ENCODE measurements at places on chromosomes 1 and 21. TPM values are rescaled to one million over a fixed set of nuclear protein-coding genes. Genes with fewer than 3 reads are reported as not detected.

Gene CHIA
- total RNA-seq: not detected

Gene C8B
- not detected for total RNA-seq

Gene SRSF4
- 47.6 TPM for total RNA-seq

Gene CDC14A
- total RNA-seq: 2.7 TPM

Gene GBP4
- total RNA-seq: 1.0 TPM

Gene ZNF593OS
- total RNA-seq: 0.16 TPM

Gene OPRD1
- not detected for total RNA-seq

Gene HIVEP3
- total RNA-seq: 7.0 TPM

DNA sequence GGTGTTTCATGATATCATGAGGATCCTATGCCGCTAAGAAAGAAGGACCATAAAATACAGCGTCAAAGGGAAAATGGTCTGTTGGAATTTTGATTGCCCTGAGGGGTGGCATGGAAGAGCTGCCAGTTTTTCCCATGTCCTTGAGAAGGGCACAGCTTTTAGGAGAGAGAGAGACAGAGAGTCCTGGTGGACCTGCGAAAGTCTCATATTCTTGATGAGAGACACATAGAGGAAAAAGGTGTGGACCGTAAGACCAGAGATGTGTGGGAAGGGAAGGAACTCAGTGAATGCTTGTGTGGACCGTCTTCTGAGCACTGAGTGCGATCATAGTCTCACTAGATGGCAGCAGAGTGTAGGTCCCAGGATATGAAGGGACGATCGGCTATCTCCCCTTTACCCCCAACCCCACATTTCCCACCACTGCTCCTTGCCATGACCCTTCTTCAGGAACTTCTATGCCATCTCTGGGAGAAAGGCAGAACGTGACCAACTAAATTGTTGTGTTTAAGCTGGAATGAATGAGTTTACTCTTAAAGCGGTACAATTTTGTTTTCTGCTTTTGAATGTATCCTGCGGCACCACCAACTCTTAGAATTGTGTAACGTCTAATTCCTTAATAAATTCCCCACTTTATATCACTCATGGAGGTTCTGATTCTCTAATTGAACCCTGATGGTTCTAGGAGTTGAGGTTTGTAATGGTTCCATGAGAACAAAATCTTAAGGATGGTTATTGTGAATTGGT is 117.7 kb downstream of the CTH start:
- ATAC-seq: peak; percentile 56

GRCh38 chr21:43726686-43727518 is 8.0 kb downstream of the PDXK start:
- ATAC-seq: peak; percentile 10

GRCh38 chr1:26779098-26779668 is 8.6 kb upstream of the PIGV start:
- ATAC-seq: no peak

GRCh38 chr1:24786191-24786590 is 40.9 kb downstream of the CLIC4 start:
- peak; percentile 31 for ATAC-seq

DNA sequence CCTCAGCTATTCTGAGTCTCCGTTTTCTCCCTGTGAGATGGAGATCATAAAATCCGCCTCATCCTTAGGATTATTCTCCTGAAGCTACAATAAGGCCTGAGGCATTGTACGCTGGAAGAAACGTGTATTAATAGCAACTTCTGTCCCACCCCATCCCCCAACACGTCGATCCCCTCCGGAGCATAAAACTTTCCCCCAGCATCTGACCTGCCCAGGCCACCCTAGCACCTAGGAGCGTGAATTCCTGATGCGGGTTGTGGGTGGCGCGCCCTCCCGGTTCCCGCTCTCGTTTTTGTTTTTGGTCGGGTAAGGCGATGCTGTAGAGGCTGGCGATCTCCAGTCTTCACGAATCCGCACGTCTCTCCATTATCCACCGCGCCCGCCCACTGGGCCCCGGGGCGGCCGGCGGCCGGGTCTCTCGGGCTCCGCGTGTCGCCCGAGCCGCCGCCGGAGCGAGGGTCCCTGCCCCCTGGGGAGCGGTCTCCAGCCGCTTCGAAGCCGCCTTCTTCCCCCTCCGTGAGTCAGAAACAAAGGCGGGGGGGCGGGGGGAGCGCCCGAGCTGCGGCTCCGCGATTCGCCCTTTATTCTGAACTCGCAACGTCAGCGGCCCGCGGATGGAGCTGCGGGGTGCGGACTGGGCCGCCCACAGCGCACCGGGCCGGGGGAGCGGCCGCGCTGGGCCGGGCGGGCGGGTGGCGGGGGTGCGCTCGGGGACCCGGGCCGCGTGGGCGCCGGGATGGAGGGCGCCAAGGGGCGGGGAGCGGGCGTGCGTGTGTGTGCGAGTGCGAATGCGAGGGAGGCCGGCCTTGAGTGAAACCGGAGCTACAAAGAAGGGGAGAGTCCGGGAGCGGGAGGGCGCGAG is at the start of gene PLEKHO1:
TSS of gene PLEKHO1 (plus strand) at position 646 of the 862 bp plus-strand sequence. CDS start 342 bp downstream, outside the sequence.
- peak; percentile 74 for ATAC-seq

DNA sequence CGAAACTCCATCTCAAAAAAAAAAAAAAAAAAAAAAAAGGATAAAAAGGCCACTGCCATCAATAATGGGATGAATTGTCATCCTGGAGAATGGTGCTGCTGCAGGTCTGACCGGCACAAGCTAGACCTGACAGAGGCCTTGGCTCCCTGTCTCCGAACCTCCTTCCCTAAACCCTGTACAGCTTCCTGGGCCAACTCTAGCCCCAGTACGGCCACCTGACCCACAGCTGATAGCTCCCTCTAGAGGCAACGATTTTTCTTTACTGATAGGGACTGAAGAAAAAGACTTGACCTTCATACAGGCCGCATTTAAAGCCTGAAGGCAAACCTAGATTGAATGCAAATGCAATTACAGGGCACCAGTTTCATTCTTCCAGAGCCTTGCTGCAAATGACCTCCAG is 30.7 kb downstream of the NOL9 start:
- no peak for ATAC-seq

- no peak for ATAC-seq
These were observed 40.2 kb downstream of the PAX7 start for GRCh38 chr1:18670868-18671225.

- ATAC-seq: no peak
These were observed 46.1 kb downstream of the PKN2 start for GRCh38 chr1:88730132-88730675.

DNA sequence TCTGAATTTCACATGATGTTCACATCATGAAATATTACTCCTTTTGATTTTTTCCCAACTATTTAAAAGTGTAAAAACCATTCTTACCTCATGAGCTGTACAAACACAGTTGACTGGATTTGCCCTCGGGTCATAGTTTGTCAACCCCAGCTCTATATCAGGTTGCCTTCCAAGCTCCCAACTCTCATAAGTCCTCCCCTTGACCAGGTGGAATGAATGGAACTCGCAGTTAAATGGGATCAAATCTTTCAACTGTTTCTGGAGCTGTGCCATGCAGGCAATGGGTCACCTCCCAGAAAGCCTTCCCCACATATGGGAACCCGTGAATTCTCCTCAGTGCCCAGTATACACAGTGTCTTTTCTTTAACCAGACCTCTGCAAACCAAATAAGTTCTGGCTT is 169.8 kb upstream of the FOXD3 start:
- no peak for ATAC-seq

DNA sequence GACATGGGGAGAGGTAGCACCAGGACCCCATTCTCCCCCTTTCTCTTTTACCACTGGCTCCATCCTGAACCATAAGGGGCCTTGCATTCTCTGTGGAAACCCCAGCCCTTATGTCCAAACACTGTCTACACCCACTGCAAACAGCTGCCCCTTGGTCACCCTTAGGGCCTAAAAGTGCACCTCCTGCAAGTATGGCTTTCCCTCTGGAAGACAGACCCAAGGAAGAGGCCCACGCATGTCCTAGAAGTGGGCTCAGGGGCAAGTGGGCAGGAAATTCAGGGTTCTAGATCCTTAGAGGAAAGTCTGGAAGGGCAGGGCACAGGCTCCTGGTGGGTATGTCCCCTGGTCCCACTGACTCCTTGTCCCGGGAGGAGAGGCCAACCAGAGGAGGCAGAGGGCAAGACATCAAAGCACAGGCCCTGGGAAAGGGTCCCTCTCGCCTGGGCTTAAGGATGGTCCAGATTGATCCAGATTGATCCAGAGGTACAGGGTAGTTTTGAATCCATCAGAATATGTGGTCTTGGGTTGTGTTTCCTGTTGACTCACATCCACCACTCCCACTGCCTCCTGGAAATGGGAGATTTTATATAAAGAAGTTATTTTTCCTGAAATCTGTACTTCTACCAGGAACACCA is 150.9 kb downstream of the GRIK3 start:
- ATAC-seq: no peak

- ATAC-seq: no peak
These were observed 88.2 kb downstream of the STUM start for GRCh38 chr1:226636847-226637096.

DNA sequence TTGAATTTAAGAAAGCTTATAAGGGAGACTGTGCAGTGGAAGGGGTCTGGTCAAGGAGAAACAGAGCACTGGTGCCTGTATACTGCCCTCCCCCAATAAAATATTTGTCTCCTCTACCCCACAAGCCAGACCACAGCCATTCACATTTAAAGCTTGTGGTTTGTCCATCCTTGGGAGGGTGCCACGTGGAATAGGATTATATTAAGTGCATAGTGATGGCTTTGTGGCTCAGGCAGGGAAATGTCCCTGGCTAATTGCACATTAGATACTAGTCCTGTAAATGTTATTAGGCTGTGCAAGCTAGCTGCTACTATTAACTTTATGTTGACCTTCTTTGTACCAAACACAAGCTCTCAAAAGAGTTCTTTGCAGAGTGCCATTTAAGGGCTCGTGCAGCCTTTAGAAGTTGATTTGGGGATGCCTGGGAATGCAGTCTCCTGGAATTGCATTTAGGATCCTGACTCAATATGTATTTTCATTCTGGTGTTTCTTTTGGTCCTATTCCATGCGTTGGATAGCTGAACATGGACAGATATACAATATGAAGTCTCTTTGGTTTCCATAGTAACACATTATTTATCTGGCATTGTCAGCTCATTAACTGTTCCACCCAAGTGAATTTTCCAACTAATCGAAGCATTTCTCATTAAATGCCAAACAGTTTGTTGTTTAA is 210.6 kb downstream of the ROR1 start:
- ATAC-seq: no peak

- peak; percentile 38 for ATAC-seq
These were observed 479.3 kb upstream of the RUNX1 start for GRCh38 chr21:35528116-35529042.

- ATAC-seq: peak; percentile 75
These were observed 10.5 kb downstream of the PDZK1IP1 start for GRCh38 chr1:47179017-47179987.

DNA sequence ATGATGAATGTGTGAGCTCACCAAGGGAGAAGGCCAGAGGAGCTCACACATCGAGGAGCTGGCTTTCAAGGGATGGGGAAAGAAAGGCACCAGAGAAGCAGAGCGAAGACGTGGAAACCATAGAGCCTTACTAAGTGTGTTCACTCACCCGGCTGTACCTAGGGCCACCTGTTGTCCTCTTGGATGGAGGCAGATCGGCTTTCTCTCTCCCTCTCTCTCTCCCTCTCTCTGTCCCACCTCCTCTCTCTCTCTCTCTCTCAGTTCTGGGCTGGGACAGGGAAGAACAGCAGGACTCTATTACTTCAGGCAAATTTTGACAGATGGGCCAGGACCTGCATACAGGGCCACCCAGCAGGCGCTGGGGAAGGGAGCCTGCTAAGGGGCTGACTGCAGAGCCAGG is 64.8 kb downstream of the HIVEP3 start:
- ATAC-seq: no peak

- no peak for ATAC-seq
These were observed 198.8 kb upstream of the SGIP1 start for GRCh38 chr1:66335125-66335524.

DNA sequence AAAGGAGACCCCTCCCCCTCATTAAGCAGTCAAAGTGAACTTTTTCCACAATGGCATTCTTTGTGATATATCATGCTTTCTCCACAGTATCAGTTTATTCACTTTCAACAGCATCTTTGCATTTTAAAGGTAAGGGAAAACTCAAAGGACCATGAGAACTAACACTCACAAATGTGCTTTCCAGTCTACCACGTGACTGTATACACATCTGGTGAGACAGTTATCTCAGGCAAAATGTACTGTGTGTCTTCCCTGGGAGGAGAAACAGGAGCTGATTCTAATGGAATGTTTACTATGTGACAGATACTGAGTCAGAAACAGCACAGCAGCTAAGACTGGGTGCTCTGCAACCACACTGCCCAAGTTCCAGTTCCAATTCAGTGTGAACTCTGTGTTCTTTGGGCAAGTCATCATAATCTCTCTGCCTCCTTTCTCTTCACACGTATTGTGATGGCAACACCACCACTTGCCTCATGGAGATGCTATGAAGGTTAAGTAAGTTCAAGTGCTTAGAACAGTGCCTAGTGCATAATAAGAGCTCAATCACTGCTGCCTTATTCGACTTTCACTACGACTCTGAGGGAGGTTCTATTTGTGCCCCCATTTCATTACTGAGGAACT is 79.0 kb downstream of the SLC45A1 start:
- peak; percentile 60 for ATAC-seq

DNA sequence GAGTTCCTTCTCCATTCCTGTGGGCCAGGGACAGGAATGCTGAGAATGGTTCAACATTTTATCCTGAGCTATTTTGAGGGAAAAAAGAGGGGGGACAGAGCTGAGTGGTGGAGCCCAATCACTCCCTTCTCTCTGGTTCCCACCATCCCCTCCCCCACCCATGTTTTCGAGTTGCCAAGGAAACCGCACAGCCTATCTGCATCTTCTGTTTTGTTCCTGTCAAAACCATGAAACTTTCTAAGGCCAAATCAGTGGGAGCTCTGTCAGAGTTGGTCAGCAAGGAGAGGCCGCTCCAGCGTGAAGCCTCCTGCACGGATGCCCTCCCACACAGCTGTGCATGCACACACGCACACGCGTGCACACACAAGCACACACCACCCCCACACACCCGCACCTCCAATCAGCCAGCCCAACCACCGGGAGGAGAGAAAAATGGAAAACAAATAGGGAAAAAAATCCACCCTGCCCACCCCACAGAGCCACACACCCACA is 54.5 kb upstream of the ATP2B4 start:
- ATAC-seq: no peak

GRCh38 chr1:31510304-31510703 is 66.0 kb upstream of the TINAGL1 start:
- ATAC-seq: no peak

DNA sequence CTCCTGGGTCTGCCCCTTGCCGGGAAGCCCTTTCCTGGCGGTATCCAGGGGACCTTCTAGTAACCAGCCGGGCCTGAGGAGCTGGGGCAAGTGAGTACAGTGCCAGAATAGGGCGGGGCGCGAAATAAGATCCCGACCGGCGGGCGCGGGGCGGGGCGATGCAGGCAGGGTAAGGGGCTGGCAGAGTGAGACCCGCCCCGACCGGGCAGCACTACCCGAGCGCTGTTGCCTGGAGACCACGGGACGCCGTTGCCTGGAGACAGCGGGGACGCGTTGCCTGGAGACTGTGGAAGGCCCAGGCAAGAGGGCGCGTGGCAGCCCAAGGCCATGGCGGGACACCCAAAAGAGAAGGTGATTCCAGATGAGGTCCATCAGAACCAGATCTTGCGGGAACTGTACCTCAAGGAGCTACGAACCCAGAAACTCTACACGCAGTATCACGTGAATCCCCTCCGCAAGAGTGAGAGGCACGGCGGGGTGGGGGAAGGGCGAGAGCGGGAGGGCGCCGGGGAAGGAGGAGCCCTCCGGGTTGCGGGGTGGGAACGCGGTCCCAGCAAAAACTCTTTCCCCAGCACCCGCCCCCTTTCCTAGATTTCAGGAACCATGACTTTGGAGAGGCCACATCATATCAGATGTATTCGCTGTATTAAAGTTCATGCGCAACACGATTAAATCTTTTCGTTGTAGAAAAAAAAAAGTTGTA is 24.3 kb downstream of the EBNA1BP2 start:
- ATAC-seq: peak; percentile 81

Measured in esophagus mucosa (tissue), 1 donor.